ENCODE measurements at places on chromosomes 5 and 9.

GRCh38 chr9:126952205-126952977, 37.8 kb downstream of the RALGPS1 start:
- no peak for DNase-seq

DNA sequence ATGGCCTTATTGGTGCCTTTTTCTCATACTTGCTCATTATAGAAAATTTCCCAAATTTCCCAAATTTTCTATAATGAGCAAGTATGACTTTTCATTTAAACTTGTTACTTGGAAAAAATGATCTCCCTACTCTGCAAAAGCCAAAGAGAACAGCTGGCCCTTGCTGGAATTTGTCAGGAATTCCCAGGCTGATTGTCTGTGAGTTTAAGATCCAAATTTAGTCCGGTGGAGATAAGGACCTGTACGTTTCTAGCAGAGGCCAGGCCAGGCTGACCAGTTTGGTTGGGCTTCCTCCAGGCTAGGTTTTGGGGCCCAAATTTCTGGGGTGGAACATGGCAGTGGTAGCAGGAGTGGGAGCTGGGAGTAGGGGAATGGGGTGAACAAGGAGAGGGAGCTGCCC, 51.9 kb downstream of the NEURL1B start:
- DNase-seq, result no peak

GRCh38 chr5:119386596-119387344, 31.0 kb downstream of the TNFAIP8 start:
- no peak for DNase-seq

DNA sequence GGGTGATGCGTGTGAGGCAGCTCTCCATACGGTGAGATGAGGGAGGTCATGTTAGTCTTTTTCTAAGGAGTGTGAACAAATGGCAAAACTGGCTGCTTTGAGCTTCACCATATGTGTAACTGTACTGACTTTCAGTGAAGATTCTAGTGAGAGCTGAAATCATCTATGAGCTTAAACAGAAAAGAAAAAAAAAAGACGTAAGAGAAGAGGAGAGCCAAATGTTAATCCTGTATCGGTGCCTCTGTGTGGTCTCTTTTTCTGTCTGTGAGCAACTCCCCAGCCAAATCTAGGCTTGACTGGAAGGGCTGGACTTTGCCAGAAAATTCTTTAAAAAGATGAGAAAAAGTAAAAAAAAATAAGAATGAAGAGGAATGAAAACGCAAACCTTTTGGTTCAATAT, 209.7 kb upstream of the TUT7 start:
- no peak for DNase-seq

DNA sequence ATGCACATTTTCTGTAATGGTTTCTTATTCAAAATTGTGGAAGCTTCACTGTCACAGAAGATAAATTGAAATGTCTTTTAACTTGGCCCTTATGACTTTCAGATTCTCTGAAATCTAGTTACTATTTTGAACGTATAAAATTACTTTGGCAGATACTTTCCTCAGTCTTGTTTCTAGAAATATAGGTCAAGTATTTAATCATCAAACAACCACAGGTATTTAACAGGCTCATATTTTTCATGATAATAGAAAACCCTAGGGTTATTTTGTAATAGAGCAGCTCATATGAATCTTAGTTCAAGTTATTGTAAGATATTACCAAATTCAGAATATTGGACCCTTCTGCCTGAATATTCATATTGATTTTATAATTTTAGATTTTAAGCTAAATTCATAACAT, 236.0 kb upstream of the CDH18 start:
- no peak for DNase-seq

GRCh38 chr9:87127543-87127942, 180.2 kb upstream of the GAS1 start:
- no peak for DNase-seq

GRCh38 chr5:136137497-136138220, 5.0 kb downstream of the SMAD5 start:
- no peak for DNase-seq

DNA sequence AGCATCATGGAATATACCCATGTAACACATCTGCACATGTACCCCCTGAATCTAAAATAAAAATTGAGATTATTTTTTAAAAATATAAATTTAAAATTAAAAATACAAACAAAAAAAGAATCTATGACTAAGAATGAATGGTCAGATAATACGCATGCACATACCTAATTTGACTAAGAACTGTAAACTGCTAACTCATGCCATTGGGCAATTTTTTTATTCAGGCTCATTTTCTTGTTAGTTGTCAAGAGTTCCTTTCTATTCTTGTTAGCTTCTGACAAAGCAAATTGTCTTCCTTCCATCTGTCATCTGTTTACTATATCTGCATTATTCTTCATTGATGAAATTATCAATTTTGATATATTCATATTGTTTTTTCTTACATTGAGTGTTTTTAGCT, 69.5 kb upstream of the HAND1 start:
- no peak for DNase-seq

DNA sequence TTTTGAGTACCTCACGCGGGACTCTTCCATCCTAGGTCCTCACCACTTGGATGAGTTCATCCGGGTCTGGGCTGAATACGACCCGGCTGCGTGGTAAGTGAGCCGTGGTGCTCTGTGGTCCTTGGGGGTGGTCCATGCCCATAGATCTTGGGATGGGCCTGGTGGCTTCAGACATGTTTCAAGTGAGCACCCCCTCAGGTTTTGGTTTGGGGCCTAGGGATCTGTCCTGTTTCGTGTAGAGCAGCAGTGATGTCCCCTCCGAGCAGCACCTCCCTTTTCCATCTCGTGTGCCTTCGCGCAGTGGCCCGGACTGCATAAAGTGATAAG, 218.9 kb downstream of the CACNA1B start:
- no peak for DNase-seq

- DNase-seq, result no peak
These were observed 17.0 kb upstream of the CYFIP2 start for GRCh38 chr5:157248821-157249470.

- DNase-seq, result no peak
These were observed 426.2 kb downstream of the HTR1A start for GRCh38 chr5:63535840-63536602.

DNA sequence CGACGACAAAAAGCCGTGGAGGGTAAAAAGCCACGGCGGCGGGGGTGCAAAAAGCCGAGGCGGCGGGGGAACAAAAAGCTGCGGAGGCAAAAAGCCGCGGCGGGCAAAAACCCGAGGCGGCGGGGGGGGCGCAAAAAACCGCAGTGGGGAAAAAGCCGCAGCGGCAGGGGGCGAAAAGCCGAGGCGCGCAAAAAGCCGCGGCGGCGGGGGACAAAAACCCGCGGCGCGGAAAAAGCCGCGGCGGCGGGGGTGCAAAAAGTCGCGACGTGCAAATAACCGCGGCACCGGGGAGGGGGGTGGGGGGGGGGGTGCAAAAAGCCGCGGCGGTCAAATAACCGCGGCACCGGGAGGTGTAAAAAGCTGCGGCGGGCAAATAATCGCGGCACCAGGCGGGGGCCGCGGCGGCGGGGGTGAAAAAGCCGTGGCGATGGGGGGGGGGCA, 511.5 kb downstream of the FOXD4L5 start:
- no peak for DNase-seq

GRCh38 chr9:72633966-72634365, 112.6 kb downstream of the TMC1 start:
- DNase-seq, result no peak

GRCh38 chr9:136668983-136669790, 6.5 kb downstream of the EGFL7 start:
- DNase-seq, result no peak

DNA sequence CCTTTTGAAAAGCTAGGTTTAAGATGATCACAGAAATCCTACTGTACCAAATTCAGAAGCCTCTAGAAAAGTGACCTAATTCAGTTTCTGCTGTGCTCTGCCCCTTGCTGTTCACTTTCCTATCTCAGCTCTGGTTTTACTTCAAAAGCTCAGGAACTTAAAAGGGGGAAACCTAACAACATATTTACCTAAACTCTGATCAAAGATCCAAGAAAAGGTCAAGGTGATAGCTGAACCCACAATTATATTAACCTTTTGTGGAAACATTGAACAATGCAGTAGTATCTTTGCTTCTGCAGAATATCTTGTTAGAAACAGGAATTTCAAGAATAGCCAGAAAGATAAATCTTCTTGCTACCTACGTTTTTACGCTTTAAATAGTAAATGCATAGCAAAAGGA, 568.5 kb downstream of the PDE4D start:
- no peak for DNase-seq

- DNase-seq, result no peak
These were observed 198.1 kb downstream of the NPR3 start for GRCh38 chr5:32909207-32909606.
